ENCODE measurements at places on chromosomes 6 and 20.

DNA sequence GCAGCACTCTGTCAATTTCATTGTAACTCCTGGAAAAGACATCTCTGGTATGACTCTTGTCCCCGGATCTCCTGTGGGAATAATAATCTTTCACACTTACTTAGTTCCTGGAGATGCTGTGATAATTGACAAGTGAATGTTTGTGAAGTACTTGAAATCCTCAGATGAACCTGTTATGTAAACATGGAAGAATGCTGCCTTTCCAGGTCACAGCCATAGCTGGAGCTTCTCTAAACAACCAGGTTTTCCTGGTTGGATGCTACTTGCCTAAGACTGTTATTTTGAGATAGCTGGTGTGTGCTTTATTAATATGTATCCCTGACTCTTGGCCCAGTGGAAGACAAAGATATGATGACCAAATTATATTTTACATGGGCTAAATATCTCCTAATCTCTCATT lies 228.6 kb downstream of the KCNQ5 start:
- no peaks in the 10 kb centered on the region for H3K36me3 ChIP-seq
- H3K27ac ChIP-seq, result no peak overlapping the region
- DNase-seq, result no peak
- H3K4me3 ChIP-seq, result no peak overlapping the region
- H3K27me3 ChIP-seq, result no peaks in the 10 kb centered on the region

GRCh38 chr20:48613926-48614325 lies 213.9 kb downstream of the PREX1 start:
- peaks cover 1% of the 10 kb centered on the region for H3K36me3 ChIP-seq
- no peak for DNase-seq
- H3K27ac ChIP-seq, result no peak overlapping the region
- H3K27me3 ChIP-seq, result no peaks in the 10 kb centered on the region
- no peak overlapping the region for H3K4me3 ChIP-seq

DNA sequence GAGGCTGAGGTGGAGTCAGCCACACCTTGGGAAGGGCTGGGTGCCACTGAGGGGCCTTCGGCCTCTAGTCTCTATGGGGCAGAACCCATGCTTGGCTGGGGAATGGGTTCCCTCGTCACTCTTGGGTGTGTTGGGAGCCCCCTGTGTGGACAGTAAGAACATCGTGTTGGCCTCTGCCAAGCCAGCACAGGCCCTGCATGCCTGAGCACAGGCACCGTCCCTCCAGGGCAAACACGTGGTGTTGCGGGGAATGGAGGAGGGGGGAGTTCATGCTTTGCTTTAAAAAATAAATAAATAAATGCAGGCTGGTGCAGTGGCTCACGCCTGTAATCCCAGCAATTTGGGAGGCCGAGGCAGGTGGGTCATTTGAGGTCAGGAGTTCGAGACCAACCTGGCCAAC lies 63.0 kb downstream of the EZR start:
- peaks cover 10% of the 10 kb centered on the region for H3K4me1 ChIP-seq
- H3K27me3 ChIP-seq, result no peaks in the 10 kb centered on the region
- H3K36me3 ChIP-seq, result peaks cover 71% of the 10 kb centered on the region
- DNase-seq, result no peak
- H3K4me3 ChIP-seq, result no peak overlapping the region
- H3K27ac ChIP-seq, result peak overlapping the region; percentile 77

- peaks cover 30% of the 10 kb centered on the region for H3K4me1 ChIP-seq
- no peak for DNase-seq
- no peak overlapping the region for H3K4me3 ChIP-seq
- no peaks in the 10 kb centered on the region for H3K27me3 ChIP-seq
- no peak overlapping the region for H3K27ac ChIP-seq
- peaks cover 17% of the 10 kb centered on the region for H3K36me3 ChIP-seq
Observed at GRCh38 chr20:25025091-25025861, 32.7 kb downstream of the ACSS1 start.

Data from effector memory CD8-positive, alpha-beta T cell (primary cell).